ENCODE measurements at places on chromosomes 5 and 9.

DNA sequence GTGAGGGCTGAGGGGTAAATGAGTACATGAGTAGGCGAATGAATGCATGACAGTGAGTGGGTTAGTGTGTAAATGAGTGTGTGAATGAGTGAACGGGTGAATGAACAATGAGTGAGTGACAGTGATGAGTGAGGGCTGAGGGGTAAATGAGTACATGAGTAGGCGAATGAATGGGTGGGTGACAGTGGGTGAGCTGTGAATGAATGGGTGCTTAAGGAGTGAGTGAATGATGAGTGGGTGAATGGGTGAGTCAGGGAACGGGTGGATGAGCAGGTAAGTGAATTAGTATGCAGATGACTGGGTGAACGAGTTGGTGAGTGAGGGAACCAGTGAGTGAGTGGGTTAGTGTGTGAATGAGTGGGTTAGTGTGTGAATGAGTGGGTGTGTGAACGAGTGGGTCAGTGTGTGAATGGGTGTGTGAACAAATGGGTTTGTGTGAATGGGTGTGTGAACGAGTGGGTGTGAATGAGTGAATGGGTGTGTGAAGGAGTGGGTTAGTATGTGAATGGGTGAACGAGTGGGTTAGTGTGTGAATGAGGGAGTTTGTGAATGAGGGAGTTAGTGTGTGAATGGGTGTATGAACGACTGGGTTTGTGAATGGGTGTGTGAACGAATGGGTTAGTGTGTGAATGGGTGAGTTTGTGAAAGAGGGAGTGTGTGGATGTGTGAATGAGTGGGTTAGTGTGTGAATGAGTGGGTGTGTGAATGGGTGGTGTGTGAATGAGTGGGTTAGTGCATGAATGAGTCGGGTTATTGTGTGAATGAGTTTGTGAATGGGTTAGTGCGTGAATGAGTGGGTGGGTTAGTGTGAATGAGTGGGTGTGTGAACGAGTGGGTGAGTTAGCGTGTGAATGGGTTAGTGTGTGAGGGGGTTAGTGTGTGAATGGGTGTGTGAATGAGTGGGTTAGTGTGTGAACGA, 32.9 kb downstream of the NKD2 start:
- no peak for DNase-seq

- no peak for DNase-seq
Measured at GRCh38 chr9:96187151-96187555, 114.8 kb downstream of the HSD17B3 start.

DNA sequence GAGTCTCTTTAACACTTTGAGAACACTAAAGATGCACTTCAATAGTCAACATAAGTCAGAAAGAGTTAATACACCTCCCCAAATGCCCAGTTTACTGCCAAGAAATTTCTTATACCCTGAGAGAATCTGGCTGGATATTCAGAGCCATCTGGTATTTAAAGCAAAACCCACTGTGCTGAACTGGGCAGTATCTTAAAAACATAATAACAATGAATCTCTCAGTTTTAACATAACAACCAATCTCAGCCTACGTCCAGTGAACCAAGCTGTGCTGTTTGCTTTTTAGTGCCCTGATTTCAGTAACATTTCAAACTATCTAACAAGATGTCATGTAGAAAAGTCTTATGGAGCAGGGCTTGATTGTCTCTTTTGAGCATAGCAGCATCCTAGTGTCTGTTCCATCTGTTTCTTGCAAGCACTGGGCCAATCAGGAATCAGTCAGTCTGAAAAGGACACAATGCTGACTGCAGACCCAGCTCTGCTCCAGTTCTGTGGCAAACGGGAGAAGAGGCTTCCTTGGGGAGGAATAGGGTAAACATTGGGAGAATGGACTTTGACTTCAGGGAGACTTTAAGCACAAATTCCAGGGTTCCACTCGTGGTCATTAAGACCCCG, 43.6 kb upstream of the FAM81B start:
- DNase-seq: no peak

GRCh38 chr5:23139338-23140171, 286.4 kb upstream of the CDH12 start:
- DNase-seq: no peak

GRCh38 chr5:2184026-2184366, 301.3 kb upstream of the IRX4 start:
- DNase-seq: no peak
